Thyroid gland (tissue), 4 donors: ENCODE measurements at places on chromosomes 11 and 22. TPM values are rescaled to one million over a fixed set of nuclear protein-coding genes. Genes with fewer than 3 reads are reported as not detected.

- peaks cover 8% of the 10 kb centered on the region for H3K4me1 ChIP-seq
- no peak overlapping the region for H3K27ac ChIP-seq
- H3K4me3 ChIP-seq = no peak overlapping the region
- no peak for DNase-seq
- H3K27me3 ChIP-seq = no peaks in the 10 kb centered on the region
Observed at GRCh38 chr11:94751218-94751609, 16.9 kb upstream of the AMOTL1 start.

DNA sequence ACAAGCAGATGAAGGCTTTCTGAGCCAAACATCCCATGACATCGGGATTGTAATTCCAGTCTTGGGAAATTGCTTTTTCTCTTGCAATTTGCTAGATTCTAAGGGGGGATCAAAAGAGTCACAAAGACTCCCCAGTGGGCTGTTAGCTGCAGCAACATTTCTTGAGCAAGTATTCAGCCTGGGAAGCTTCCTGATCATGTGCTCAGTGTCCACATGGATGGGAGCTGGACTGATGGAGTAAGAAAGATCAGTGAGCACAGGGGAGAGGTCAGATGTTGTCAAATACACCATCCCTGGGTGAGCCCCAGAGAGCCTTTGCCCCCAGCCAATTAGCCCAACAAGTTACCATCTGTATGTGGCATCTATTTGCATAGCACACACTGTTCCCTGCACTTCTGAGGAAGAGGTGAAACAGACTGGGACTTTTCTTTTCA, 10.2 kb upstream of the GRK3 start:
- H3K4me3 ChIP-seq = no peak overlapping the region
- no peak overlapping the region for H3K27ac ChIP-seq
- peaks cover 15% of the 10 kb centered on the region for H3K4me1 ChIP-seq
- no peaks in the 10 kb centered on the region for H3K27me3 ChIP-seq
- H3K36me3 ChIP-seq = no peaks in the 10 kb centered on the region
- no peak for DNase-seq

DNA sequence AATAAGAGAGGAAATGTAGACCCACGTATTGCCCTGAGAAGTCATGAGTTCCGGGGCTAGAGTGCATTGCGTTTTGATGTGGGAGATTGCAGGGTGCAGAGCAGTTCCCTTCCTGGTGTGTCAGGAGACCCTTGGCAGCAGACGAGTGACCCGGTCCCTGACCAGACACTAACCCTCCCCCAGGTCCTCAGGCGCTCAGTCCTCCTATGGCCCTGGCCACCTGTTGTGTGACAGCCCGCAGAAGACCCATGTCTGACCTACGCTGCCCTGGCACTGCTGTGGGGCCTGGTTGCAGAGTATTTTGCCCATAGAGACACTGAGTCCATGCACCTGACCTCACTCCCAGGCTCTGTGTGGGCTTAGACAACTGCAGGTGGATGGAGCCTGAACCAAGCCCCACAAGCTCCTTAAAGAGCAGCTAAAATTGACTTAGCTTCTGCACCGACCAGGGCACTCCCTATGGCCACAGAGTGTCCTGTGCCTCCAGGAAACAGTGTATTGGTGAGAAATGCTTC, 833.8 kb downstream of the TBC1D22A start:
- no peak for DNase-seq
- H3K36me3 ChIP-seq = no peaks in the 10 kb centered on the region
- H3K27ac ChIP-seq = no peak overlapping the region
- no peaks in the 10 kb centered on the region for H3K27me3 ChIP-seq

Gene MRGPRX3
- not detected for total RNA-seq

- DNase-seq = no peak
- H3K36me3 ChIP-seq = no peaks in the 10 kb centered on the region
- H3K27me3 ChIP-seq = no peaks in the 10 kb centered on the region
- H3K4me1 ChIP-seq = no peaks in the 10 kb centered on the region
- H3K4me3 ChIP-seq = no peak overlapping the region
Observed at GRCh38 chr22:27057717-27058116, 400.3 kb downstream of the MIAT start.

Gene KCNQ1OT1
- total RNA-seq = 2.0 TPM

GRCh38 chr22:38938925-38939324, 18.5 kb upstream of the APOBEC3A start:
- H3K4me3 ChIP-seq = no peak overlapping the region
- no peak for DNase-seq
- H3K36me3 ChIP-seq = no peaks in the 10 kb centered on the region

DNA sequence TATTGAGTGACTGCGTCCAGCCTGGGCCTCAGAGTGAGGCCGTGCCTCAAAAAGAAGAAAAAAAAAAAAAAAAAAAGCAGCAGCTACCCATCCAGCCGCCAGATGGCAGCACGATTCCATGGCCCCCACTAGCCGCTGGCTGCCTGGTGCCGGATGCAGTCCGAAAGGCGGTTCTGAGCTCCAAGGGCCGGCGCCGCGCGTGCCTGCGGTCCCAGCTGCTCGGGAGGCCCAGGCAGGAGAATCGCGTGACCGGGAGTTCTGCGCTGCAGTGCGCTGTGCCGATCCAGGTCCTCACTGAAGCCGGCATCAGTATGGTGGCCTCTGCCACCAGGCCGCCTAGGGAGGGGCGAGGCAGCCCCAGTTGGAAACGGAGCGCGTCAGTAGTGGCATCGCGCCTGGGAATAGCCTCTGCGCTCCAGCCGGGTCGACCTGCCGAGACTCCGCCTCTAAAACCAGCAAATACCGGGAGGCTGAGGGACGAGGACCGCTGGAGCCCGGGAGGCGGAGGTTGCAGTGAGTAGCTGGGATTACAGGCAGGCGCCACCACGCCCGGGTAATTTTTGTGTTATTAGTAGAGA, 19.3 kb downstream of the SCARF2 start:
- no peak overlapping the region for H3K27ac ChIP-seq
- H3K27me3 ChIP-seq = no peaks in the 10 kb centered on the region
- no peak overlapping the region for H3K4me3 ChIP-seq
- no peaks in the 10 kb centered on the region for H3K4me1 ChIP-seq
